ENCODE measurements at places on chromosomes 1 and 21.
A peak's percentile ranks its signal among the peaks of the same experiment; 100 is the strongest.

- no peak for DNase-seq
These were observed 199.1 kb downstream of the DYRK1A start for GRCh38 chr21:37565530-37566223.

- DNase-seq: no peak
These were observed at the start of gene L1TD1 for GRCh38 chr1:62194651-62195544. Gene L1TD1, plus strand, starts transcription at chr1:62194849. Its CDS starts 11,780 bp downstream, at chr1:62206629.

- no peak for DNase-seq
These were observed 6.9 kb downstream of the CAMK1G start for GRCh38 chr1:209590405-209590804.

- no peak for DNase-seq
These were observed 26.3 kb upstream of the PALMD start for GRCh38 chr1:99619583-99619982.

DNA sequence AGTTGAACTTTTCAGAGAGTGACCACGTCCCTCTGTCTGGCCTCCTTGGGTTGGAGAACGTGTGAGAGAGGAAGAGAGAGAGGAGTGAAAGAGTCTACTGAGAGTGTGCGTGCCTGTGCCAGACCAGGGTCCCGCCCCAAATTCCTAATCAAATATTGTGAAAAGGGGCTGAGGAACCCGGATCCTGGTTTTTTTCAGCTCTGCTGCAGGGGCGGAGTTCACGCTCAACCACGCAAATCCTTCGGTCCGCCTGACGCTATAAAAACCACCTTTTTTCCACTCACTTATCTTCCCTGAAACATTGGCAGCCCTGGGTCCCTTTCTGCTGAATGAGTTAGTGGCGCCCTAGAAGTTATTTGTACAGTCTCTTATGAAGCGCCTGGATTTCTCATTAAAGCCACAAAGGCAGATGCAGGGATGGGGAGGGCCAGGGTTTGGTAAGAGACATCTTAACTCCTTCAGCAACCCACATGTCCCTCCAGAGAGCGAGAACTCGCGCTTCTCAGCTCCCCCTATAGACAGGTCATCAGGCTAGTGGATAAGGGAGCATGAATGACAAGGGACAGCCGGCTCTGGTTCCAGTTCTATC is at the start of gene FMOD:
TSS of gene FMOD (minus strand) at position 86 of the 589 bp plus-strand sequence. CDS start 2,852 bp downstream, outside the sequence.
- DNase-seq: peak; percentile 56

- peak; percentile 80 for DNase-seq
These were observed 7.2 kb upstream of the COL6A1 start for GRCh38 chr21:45974073-45975019.

DNA sequence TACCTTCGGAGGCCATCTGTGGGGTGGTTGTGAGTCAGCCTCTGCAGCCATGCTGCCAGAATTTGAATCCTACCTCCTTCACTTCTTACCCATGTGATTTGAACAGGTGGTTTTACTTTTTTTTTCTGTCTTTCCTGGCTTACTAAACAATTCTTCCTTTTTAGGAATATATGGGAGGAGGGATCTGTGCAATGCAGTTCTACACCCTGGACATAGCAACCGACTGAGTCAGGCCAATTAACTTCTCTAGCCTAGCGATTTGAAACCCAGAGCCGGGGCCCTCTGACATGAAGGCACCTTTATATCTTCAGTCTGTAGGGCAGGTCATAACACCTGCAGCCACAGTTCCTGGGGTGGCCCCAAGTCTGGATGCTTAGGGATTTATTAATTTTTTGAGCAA is 83.6 kb downstream of the ST6GALNAC3 start:
- no peak for DNase-seq

- no peak for DNase-seq
These were observed 66.1 kb upstream of the TMPRSS2 start for GRCh38 chr21:41573902-41574690.

GRCh38 chr1:53371851-53372250 is 44.0 kb upstream of the LRP8 start:
- no peak for DNase-seq

GRCh38 chr1:161739865-161740566 is 9.6 kb upstream of the DUSP12 start:
- DNase-seq: no peak

DNA sequence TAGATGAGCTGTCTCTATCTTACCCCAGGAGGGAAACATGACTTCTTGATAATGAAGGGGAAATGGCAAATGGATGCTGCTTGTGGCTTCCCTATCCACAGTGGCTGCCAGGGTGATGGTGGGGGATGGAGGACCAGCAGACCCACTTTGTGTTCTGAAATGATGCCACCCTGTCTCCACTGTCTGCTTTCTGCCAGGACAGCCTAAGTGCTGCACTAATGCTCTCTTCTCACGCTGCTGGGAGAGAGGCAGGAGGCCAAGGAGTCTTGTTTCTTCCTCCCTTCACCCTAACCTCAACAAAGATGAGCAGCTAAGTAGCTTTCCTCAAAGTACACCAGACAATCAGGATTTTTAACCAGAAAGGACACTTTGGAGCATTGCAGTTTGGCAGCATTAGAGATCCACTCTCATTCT is 36.6 kb downstream of the XCL1 start:
- no peak for DNase-seq

GRCh38 chr1:29621826-29622435 is 385.6 kb downstream of the PTPRU start:
- no peak for DNase-seq

DNA sequence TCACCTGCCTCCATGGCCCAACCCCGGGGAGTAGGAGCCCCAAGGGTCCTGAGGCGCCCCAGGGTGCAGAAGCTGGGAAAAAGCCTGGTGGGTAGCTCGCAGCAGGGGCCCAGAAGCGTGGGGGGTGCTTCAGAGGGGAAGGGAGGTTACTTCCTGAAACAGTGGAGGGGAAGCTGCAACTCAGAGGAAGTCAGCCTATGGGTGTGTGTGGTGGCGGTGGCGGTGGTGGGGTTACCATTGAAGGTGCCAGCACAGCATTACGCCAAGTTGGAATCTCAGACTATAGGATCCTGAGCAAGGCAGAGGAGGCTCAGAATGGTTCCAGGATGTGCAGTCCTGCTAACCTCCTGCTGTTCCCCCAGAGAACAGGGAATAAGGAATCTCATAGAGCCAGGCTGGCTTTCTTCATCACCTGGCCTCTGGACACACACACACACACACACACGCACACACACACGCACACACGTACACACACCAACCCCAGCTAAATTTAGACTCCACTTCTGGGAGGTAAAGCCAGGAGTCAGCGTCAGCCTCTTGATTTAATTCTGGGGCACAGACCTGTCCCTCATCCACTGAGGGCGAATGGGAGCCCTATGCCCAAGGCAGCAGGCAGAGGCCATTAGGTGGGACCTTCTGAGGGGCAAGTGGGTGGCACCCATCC is 1.3 kb downstream of the DENND4B start:
- peak; percentile 53 for DNase-seq

DNA sequence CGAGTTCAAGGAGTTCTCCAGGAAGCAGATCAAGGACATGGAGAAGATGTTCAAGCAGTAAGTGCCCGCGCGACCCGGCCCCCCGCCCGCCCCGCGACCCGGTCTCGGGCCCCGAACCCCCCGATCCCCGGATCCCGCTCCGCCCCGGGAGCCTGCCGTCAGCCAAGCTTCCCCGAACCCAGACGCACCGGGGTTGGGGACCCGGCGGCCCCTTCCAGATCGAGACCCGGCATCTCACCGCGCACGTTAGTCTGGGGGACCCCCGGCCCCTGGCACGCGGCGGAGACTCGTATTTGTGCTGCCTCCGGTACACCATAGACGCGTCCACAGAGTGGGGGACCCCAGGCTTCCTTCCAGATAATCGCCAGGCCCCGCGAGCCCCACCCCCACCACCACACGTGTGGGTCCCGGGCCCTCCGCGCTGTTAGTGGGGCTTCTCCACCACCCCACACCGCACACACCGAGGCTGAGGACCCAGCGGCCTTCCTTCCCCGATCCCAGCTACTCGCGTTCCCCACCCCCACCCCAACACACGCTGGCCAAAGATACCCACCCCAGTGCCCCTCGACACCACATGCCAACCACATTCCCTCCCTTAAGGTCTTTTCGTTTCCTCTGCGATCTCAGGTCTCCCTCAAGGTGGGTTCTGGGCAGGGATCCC is 665 bp downstream of the EFHD2 start:
- no peak for DNase-seq

DNA sequence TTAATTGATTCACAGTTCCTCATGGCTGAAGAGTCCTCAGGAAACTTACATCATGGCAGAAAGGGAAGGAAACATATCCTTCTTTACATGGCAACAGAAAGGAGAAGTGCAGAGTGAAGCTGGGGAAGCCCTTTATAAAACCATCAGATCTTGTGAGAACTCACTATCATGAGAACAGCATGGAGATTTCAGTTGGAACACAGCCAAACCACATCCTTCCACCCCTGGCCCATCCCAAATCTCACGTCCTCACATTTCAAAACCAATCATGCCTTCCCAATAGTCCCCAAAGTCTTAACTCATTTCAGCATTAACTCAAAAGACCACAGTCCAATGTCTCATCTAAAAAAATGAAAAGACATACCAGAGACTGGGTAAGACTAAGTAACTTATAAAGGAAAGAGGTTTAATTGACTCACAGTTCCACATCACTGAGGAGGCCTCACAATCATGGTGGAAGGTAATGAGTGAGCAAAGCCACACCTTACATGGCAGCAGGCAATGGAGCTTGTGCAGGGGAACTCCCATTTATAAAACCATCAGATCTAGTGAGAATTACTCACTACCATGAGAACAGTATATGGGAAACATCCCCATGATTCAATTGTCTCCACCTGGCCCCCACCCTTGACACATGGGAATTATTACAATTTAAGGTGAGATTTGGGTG is 105.2 kb downstream of the MRPL39 start:
- DNase-seq: no peak

GRCh38 chr1:160243767-160244166 is 18.6 kb downstream of the DCAF8 start:
- DNase-seq: no peak

DNA sequence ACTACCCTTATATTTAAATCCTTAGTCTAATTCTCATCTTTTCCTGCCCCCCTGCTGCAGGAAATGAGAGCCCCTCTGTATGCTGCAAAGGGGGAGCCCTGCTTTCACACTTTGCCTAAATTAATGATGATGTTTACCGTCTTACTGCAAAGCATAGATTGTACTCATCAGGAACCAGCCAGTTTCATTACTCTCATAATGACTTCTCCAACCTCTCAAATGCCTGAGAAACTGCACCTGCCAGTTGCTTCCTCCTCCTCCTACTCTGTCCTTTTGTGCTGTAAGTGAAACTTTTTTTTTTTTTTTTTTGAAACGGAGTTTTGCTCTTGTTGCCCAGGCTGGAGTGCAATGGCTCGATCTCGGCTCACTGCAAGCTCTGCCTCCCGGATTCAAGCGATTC is 101.7 kb downstream of the ADSS2 start:
- no peak for DNase-seq

DNA sequence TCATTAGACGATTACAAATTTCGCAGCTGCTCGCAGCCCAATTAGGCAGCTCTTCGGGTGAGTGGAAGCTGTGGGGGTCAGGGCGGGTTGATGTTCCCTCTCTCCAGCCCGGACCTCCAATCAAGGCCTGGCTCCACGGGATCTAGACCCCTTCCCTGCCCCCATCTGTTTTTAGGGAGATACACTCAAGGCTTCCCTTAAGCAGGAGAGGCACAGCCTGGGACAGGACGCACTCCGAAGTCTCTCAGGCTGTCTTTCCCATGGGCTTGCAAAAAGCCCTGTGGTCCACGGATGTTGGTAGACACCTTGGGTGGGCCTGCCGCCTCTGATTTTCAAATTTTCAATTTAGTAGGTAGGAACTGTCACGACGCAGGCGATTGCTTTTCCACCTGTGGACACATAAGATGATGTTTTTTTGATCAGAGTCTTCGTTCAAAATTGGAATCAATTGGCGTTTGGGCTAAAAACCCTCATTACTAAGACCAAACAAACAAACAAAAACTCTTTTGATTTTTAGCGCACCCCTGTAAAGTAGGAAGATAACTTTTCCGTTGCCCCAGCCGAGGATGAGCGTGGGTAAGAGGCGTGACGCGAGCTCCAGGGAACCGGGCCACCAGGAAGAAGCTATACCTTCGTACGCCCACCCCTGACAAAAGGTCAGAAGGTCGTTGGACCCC is 2.5 kb upstream of the LHX8 start:
- no peak for DNase-seq

- peak; percentile 16 for DNase-seq
These were observed 172.4 kb downstream of the NFIA start for GRCh38 chr1:61254634-61255357.

GRCh38 chr1:88333086-88333695 is 350.9 kb upstream of the PKN2 start:
- no peak for DNase-seq

DNA sequence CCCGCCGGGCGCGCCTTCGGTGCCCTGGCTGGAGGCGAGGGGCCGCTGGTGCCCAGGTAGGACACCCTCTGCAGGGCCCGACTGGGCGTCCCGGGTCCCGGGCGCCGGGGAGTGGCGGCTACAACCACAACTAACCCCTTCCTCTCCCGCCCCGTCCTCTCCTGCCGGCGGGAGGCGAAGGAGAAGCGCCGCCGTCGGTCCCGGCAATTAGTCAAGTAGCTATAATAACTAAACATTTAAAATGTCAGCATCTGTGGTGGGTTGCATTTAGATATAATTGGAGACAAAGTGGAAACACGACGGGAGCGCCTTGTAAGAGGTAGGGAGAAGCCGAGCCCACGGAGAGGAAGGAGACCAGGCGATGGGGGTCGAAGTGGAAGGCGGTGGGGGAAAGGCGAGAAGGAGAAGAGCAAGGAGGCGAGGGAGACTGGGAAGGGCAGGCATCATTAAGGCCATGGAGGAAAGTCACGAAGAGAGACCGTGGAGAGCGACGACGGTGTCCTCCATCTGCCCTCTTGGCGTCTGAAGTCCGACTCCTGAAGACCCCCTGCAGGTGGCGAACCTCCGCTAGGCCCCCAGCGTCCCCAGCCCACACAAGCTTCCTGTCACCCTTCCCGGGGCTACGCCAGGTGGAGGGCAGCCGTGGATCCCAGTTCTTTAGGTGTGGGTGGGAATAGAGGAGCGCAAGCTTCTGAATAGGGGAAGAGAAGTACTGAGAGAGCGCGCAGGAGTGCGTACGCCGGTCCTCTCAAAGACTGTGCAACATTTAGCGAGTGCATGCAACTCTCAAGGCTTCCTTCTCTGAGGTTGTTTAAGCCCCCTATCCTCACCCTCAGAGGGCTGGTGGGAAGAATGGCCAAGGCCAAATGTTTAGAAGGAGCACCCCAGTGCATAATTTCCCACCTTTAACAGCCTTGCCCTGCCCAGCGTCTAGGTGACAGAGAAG is 1.6 kb downstream of the CNIH3 start:
- DNase-seq: no peak

DNA sequence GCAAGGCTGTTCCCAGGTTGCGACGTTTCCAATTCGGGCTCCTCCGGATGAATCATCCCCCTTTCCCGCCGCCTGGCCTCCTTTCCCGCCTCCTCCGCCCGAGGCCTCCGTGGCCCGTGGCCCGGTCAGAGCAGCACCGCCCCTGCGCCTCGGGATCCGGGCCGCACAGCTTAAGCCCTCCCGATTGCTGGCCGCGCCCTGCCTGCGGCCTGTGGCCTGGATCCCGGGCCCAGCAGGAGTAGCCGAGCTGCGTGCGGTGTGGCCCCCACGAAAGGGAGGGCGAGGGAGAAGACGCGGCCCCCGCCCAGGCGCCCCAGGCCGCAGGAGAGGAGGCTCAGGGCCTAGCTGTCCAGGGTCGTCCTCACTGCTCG is 1.0 kb downstream of the TMEM200B start:
- DNase-seq: peak; percentile 91
